ENCODE measurements at places on chromosomes 4 and X.

DNA sequence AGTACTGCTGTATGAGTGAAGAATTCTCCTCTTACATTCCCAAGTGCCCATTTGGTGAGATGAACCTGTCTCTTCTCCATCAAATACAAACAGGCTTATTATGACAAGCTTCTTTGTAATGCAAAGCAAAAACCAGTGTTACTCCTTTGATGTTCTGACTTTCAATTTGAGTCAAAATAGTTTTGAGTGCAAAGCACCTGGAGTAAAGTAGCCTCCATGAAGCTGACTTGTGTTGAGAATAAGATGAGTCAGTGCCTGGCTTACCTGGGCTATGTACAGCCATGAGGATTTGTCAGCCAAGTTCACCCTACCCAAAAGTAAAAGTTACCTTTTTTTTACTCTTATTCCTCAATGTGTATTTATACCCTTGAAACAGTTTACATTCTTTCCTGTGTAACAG, 132.5 kb upstream of the FMR1 start:
- no peak for DNase-seq

DNA sequence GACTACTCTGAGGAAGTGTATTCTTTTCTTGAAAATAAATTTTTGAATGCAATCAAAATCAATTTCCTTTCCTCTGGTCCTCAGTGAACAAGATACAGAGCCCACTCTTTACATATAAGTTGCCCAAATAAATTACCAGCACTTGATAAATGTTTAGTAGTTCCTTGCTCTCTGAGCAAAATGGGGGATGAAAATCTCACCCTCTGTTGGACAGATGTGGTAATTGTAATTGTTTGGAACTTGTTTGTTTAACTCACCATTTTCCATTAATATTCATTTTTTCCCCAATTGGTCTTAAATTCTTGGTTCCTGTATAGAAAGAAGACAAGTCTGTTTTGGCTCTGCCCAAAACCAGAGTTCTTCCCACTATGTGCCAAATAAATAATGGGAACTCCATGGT, 146.3 kb downstream of the LDB2 start:
- DNase-seq: no peak

DNA sequence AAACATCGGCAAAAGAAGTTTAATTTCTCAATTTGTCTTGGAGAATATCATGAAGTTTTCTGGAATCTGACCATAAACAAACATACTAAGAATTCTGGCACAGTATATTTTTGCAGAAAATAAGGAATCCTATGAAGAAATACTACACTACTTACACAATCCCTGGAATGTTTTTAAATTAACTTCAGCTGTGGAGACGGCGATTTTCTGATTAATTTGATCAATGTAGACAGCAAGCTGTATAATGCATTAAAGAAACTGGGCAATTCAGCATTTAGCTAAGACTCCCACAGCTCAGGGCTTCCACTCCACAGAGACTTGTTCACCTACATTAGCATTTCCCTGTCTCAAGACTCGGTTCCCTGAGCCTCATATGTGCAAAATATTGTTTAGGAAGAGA, 12.2 kb downstream of the EGFL6 start:
- no peak for DNase-seq

DNA sequence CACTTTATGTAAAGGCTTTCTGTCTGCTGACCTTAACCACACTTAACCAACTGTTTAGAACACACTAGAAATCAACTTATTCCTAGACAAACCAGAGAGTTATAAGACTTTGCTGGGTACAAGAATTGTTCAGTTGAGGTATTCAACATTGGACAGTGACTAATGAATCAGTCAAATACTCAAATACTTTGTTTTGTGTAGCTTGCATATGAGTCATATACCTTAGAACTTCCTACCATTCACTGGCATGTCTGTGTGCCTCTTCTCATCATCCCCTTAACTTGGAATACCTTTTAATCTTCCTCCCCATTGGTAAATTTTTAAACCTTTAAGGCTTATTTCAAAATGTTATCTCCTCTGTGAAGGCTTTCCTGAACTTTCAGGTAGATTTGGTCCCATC, 708.8 kb upstream of the GRIA3 start:
- no peak for DNase-seq

DNA sequence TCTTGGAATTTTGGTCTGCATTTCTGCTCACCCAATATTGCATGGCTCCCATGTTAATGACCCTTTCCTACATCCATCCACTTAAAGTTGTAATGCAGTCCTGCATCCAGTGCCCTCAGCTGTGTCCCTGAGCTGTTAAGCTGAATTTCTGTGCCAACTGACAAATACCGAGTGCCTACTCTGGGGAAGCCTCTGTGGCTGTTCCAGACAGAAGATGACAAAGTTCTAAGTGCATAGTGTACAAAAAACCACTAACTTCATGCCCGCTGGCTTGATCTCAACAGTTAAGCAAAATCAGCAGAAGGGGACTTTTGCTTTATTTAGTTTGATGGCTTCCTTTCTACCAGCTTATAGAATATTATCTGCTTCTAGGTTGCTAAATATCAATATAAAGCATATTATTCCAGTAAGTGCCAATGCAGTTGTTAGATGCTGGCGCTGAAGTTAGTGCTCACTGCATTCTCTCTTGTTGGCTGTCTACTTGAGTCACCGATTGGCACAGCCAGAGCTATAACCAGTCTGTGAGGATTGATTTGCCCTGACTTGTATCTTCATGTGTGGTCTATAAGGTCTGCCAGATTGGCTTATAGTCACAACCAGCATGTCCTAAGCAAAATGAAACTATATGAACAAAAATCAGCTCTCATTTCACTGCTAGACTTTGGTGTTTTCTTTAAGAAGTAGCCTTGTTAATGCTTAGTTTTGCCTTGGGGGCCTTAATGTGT, 98.9 kb downstream of the KLHL8 start:
- no peak for DNase-seq

- no peak for DNase-seq
Observed at GRCh38 chrX:148146121-148146520, 165.0 kb downstream of the FMR1NB start.

DNA sequence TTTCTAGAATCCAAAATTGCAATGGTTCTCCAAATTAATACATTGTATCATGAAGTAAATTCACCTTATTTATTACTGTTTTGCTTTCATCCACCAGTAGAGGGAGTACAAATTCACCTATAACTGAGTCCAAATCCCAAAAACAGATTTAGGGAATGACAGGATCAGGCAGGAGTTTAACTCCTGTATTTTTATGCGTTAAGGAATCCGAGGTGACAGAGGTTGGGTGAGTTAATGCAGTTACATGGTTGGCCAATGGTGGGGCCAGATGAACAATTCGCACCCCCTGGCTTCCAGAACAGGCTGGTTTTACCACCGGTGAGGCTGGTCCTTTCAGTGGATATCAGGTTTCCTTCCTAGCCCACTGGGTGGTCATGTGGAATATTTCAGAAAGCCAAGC, 82.4 kb downstream of the MTNR1A start:
- no peak for DNase-seq

DNA sequence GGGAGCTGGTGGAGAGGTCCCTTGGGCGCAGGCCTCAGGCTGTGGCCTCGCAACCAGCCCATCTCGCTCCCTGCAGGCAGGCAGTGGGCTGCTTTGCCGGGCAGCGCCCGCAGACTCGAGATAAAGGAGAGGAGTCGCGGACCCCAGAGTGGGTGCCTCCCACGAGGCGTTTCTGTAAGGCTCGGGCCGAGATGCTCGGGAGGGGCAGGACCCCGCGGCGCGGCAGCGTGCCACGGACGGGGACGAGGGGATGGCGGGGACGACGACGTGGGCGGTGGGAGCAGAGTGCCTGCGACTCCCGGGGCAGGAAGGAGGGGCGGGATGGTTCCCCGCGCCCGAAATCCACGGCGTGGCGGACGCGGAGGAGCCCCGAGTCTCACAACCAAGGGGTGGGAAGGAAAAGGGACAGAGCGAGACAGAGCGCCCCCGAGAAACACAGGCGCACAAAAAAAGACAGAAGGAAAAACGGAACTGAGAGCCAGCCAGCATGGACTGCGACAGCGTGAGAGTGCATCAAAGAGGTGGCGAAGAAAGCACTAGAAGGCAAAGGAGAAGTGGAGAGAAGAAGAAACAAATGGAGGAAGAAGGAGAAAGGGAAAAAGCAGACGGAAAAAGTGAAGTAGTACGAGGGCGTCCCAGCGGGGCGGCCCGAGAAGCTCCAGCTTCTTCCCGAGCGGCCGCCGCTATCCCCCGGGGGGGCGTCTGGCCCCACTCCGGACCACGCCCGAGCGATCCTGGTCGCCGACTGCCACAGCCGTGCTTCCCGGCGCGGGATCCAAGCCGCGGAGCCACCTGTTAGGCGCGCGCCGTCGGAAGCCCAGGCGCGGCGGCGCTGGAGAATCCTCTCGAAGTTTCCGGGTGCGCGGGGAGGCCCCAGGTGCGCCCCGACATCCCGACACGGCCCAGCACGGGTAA, 1.5 kb downstream of the BEND4 start:
- DNase-seq: no peak

DNA sequence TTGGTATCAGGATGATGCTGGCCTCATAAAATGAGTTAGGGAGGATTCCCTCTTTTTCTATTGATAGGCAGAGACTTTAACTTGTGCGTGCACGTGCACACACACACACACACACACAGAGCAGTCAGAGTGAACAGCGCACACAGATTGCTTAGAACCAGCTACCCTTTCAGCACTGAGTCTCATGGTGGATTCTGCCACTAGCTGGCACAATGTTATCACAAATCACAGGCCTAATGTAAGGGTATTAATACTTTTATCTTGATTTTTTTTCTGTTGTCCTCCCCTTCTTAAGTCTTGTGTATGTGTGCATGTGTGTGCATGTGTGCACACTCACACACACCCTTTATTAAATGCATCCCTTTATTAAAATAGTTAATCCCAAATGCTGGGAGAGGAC, 53.2 kb downstream of the HADH start:
- no peak for DNase-seq

GRCh38 chr4:184328022-184328736, 110.5 kb upstream of the ENPP6 start:
- no peak for DNase-seq

DNA sequence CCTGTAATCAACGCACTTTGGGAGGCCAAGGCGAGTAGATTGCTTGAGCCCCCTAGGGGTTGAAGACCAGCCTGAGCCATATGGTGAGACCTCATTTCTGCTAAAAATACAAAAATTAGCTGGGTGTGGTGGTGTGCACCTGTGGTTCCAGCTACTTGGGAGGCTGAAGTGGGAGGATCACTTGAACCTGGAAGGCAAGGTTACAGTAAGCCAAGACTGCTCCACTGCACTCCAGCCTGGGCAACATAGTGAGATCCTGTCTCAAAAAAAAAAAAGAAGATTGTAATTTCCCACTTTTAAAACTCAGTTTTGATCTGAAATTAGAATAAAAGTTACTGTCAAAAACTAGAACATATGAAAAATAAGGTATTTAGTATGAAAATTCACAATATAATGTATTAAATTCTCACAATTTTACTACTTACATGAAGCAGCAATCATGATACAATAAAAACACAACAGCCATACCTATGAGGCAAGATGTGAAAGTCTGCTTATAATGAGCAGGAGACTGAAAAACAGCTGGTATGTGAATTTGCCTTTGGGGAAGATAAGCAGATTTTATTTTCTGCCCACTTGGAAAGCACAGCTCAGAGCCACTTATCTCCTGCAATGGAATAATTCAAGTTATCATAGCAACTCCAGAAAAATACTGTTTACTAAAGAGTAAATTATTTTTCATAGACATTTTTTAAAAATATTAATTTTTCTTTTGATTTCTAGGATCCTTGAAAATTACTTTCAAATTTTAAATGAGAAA, 50.6 kb downstream of the ZGRF1 start:
- no peak for DNase-seq

- no peak for DNase-seq
Observed at GRCh38 chrX:2508648-2509335, 8.0 kb upstream of the DHRSX start.

DNA sequence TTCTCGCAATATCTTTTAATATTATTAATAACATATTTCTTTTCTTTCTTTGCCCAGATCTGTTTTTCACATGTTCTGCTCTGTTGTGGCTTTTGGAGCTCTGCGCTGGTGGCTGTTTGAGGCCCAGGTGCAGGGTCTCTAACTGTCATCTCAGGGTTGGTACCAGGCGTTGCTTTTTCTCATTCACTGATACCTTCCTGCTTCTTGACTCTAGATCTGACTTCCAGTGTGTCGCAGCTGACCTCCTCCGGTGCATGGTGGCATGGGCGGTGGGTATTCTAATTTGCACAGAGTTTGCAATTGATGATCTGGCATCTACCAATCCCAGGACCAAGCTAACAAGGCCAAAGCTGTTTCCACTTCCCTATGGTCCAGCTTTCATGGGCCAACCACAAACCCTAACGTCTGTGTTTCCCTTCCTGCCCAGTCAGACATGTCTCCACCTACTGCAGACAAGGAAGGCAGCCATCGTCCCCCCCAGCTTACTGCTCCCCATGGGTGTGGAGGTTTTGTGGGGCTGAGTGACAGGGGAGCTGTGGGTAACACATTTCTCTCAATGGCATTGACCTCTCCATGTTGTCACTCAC, 25.2 kb downstream of the LETM1 start:
- DNase-seq: no peak

GRCh38 chrX:46916273-46916672, 4.1 kb downstream of the JADE3 start:
- DNase-seq: no peak

DNA sequence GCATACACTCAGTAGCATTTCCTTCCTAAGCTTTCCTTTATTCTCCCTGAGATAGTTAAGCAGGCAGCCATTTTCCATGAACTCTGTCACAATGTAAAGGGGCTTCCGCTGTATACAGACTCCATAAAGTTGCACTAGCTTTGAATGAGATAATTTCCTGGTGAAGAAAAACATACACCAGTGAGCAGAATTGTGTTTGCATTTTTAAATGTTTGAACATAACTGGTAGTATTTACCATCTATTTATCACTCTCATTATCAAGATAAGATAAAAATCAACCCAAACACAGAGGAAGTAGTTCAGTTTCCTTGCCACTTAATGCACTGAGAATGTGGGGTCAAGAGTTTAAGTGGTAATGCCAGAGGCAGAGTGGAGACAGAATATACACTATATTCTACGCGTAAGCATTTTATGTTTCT, 54.1 kb downstream of the TXK start:
- DNase-seq: no peak

DNA sequence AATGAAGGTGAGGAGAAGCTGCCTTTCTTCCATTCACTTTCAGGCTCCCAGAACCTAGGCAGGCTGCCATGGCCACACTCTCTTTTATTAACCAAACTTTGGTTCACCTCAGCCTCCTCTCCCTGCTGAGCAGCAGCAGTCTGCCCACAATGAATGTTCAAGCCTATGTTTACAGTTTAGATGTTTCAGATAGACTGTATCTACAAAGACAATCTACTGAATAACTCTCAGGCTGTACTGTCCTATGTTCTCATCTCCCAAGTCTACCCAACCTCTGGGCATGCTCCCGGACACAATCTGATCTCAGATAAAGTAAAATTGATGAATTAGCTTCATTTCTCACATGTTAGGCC, 59.2 kb upstream of the TMEM164 start:
- no peak for DNase-seq

DNA sequence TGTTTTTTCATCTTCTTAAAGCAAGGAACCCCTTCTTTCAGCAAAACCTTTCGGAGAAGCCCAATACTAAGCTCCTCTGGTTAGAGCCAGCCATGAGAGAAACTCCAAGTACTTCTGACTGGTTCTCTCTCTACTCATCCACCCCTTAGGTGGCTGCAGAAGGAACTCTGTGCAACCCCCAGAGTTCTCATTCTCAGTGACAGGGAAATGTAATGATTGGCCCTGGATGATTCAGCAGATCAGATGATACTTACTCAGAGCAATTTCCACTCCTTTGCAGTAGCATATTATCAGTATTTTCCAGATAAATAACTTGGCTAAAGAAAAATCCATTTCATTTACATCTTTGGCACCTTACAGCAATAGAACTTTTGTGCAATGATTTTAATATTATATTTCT, 3.2 kb downstream of the SPP1 start:
- no peak for DNase-seq

- no peak for DNase-seq
Observed at GRCh38 chrX:72685810-72686456, 28.2 kb downstream of the PHKA1 start.
